ENCODE measurements at places on chromosomes 6 and 20.

DNA sequence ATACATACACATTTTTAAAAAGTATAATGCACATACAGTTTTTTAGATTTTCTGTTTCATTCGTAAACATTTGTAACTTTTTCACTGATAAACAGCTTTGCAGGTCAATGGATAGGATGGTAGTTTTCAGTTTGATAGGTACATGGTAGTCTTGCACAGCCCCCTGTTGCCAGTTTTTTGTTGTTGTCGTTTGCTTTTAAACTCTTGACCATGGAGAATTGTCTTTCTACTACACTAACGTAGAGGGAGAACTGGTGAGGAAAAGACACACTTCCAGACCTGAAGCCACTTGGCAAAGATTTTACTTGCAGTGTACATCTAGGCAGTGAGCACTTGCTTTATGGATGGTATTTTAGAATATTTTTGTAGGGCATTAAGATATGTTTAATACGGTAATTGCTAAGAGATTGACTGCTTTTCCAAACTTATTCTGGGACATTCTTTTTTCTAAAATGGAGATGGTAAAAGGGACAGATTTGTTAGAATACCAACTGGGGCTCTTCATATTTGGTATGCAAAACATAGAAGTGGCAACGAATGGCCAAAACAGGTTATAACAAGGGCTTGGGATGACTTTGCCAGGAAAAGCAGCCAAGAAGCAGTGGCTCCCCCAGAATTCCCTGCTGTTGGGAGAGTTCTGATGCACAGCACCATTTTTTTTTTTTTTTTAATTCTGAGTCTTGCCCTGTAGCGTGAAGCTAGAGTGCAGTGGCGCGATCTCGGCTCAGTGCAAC, 1.5 kb downstream of the PYGB start:
- peak; percentile 34 for DNase-seq

- DNase-seq, result no peak
Measured at GRCh38 chr6:29980511-29980910, 38.2 kb downstream of the HLA-A start.

- no peak for DNase-seq
Measured at GRCh38 chr6:137791281-137792159, 75.5 kb upstream of the TNFAIP3 start.

- DNase-seq, result no peak
Measured at GRCh38 chr20:52963131-52963530, 9.0 kb upstream of the TSHZ2 start.

Data from eye (tissue), 1 donor.